Epithelial cell of esophagus (primary cell): ENCODE measurements at places on chromosomes 7 and 10.

- DNase-seq = no peak
Measured at GRCh38 chr10:52652431-52653262, 119.9 kb downstream of the MBL2 start.

GRCh38 chr7:91267171-91267955 is 3.1 kb downstream of the FZD1 start:
- peak; percentile 14 for DNase-seq

DNA sequence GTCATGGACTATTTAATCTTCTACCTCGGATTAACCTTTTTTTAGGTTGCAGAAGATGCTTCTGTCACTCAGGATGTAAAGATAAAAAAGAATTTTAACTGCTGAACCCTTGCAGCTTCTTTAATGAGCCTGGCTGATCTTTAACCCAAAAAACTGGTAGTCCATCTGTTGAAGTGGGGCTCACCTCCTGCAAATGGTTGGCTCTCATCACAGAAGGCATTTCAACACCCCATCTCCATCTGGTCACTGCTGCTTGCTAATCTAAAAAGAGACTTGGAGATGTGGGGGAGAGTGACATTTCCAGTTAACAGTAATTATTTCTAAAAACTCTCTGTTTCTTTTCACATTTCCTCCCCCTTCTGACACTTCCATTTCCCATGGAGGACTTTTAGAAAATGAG is 208.6 kb downstream of the LHFPL3 start:
- no peak for DNase-seq

DNA sequence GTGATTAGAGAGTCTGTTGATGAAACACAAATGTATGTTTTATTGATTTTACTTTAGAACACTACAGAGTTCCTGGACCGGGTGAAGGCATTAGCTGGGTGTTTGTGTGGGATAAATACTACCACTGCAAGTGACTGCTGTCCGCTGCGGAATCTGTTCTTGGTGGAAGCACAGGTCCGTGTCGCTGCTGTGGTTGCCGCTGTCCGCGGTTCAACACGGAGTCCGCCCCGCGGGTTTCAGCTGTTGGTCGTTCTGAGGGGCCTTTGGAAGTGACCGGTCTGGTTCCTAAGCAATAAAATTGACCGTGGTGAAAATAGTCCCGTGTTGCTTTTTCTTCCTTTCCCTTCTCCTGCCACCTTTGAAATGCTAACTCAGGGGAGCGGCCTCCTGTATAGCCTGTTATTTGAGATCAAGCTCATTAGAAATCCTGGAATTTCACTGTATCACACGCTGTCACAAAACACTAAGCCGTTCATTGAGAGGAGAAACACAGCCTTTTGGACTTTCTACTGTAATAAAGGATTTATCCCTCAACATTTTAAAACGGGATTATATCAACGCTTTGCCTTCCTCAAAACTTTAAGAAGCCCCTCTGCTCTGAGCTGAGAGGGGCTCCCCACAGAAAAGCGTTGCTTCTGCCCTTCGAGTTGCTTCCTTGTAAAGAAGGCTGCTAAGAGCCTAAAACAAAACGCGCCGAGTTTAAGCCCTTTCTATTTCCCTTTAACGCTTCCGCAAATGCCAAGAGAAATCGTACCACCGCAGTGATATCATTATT is 2.6 kb downstream of the NKX6-2 start:
- no peak for DNase-seq

DNA sequence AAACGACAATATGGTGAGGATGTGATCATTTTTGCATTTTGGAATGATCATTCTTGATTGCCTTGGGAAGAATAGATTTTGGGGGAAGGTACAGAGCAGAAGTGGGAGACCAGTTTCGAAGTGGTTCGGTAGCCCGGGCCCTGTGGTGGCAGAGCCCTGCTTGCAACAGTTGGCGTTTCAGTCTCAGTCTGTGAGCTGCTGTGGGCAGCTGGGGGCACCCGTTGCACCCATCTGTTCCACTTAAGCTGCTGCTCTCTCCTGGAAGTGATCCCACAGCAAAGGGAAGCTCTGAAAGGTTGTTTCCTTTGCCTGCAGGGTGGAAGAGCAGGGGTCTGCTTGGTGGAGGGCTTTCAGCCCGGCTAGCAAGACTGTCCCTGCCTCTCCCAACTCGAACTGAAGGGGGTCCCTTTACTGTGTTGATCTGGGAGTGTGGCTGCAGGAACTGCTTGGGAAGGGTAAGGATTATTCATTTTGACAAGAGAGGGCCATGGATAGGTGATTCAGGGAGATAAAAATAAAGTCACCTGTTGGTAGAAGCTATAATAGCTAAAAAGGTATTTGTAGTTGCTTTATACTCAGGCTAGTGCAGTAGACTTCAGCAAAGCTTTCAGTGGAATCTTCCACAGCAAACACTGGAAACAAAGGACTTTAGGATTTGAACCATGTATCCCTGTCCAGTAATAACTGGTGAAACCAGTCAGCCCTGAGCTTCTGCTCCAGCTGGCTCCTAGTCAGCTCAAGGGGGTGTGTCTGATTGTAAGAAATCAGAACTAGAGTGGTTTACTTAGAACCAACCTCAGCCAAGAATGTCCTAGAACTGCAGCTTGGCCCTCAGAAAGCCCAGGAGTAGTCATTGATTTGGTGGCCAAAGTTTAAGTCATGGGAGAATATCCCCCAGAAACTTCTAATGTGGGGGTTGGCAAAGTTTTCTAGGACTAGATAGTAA is 53.1 kb upstream of the PDCD4 start:
- DNase-seq = peak; percentile 75

- peak; percentile 25 for DNase-seq
Measured at GRCh38 chr7:2019711-2020511, 212.8 kb downstream of the MAD1L1 start.

GRCh38 chr7:99121496-99122021 is 22.3 kb downstream of the SMURF1 start:
- no peak for DNase-seq

DNA sequence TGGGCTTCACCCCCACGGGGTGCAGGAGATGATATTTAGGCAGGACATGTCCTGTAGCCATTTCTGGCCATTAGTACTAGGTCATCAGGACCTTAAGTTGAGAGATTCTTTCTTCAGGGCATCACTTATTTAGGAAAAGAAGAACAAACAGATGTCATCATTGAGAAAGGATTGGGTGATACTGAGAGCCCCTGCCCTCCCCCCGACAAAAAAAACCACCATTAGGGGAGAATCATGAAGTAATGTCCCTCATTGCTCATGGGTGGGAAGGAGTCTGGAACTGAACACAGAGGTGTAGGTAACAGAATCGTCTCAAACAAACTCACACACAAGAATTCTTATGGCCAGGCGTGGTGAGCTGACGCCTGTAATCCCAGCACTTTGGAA is 6.4 kb upstream of the ORAI2 start:
- no peak for DNase-seq

DNA sequence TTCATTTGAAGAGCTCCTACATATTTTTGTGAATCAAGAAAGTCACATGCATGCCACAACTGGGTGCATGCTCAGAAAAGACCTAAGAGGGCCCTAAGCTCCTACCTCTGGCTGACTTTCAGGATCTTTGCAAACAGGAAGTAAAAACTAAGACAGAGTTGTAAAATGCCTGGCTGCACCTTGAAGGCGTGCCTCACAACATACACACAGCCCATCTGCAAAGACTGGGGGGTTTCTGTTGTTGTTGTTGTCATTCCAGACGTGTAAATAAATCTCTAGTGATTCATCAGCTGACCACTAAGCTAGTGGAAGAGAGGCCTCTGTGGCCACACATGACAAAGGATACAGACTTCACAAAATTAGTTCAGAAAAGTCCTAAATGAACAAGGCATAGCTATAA is 31.8 kb downstream of the SMURF1 start:
- peak; percentile 29 for DNase-seq

- DNase-seq = no peak
Measured at GRCh38 chr10:12667052-12667451, 317.7 kb downstream of the CAMK1D start.

DNA sequence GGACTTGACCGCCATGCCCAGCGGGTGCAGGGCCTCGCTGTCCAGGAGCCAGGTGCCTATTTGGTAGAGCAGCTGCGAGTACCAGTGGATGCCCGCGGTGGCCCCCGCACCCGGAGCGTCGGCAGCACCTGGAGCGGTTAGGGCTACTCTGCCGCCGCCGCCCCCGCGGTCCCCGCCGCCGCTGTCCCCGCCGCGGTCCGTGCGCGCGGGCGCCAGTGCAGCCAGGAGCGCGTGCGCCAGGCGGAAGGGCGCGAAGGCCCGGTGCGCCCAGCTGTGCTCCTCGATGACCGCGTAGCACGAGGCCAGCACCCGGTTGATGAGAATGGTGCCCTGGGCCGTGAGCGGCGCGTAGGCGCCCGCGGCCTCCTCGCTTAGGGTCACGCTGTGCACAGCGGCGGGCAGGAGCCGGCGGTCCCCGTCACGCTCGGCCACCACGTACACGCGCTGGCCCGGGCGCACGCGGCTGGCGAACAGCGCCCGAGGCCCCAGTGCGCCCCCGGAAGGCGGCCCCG is 9.3 kb downstream of the SHH start:
- DNase-seq = no peak

- DNase-seq = no peak
Measured at GRCh38 chr10:11893749-11894278, 70.7 kb downstream of the PROSER2 start.

GRCh38 chr7:151060416-151061212 is 1.2 kb downstream of the SLC4A2 start:
- DNase-seq = peak; percentile 37

DNA sequence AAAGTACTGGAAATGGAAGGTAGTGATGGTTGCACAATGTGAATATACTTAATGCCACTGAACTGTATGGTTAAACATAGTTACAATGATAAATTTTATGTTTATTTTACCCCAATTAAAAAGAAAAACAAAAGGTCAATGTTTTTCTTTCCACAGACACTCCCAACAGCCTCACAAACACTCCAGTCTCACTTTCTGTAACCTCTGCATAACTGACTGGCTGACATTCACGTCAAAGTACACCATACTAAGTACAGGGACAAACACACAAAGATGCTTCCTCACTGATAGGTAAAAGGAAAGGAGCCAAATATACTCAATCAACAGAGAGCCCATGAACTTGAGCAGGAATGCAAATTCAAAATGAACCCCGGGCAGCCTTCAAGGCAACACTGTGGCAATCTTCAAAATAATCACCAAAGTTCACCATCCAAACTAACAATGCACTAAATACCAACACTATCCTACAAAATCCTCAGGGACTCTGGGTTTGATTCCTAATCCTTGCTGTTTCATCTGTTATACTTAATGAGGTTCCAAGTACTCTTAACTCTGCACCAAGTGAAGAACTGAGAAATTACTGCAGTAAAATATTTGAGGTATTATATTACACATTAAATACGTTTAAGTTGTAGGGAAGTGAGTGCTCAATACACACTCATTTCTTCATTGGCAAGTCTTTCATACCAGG is 90.8 kb downstream of the ARMH3 start:
- DNase-seq = no peak

GRCh38 chr7:48595756-48596155 is 328.6 kb upstream of the CDC14C start:
- DNase-seq = no peak

- DNase-seq = no peak
Measured at GRCh38 chr10:28664369-28664740, 13.0 kb upstream of the BAMBI start.

- no peak for DNase-seq
Measured at GRCh38 chr10:55803055-55803454, 558.0 kb downstream of the ZWINT start.

DNA sequence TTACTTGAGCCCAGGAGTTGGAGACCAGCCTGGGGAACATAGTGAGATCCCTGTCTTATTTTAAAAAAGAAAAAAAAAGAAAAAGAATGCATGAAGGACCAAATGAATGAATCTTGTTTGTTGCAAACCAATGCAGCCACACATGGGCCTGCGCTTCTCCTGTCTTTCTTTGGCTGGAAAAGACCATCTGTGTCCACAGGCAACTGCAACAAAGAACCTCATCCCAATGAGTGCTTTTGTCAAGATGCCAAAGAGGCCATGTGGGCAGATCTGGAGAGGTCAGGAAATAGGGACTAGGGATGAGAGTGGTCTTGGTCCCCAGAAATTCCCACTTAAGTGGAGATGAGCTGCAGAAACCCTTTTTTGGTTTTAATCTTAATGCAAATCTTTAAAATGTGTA is 49.8 kb upstream of the DUSP5 start:
- DNase-seq = no peak

- no peak for DNase-seq
Measured at GRCh38 chr10:22621726-22622125, 92.7 kb downstream of the PIP4K2A start.

DNA sequence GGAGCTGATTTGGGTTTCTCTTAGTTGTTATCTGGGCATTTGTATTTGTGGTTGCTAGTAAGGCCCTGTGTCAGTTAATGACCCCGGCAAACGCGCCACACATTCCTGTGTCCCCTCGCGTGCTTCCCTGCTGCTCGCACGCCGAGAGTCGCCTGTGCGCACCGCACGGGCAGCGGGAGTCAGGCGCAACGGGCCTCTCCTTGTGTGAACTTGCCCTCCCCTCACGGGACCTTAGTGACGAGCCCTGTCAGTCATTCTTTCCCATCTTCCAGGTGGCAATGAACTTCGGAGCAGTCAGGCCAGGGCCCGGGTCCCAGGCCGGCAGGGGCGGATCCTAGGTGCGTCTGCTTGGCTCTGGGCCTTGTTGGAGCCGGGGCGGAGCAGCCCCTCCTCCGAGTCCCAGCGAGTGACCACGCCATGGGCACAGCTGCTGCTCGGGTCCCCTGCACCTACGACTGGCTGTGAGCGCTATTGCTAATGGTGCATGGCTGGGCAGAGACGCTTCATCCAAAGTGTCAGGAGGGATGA is 12.4 kb upstream of the PRKAR1B start:
- DNase-seq = no peak

GRCh38 chr10:61627266-61627665 is 35.5 kb upstream of the CABCOCO1 start:
- no peak for DNase-seq

DNA sequence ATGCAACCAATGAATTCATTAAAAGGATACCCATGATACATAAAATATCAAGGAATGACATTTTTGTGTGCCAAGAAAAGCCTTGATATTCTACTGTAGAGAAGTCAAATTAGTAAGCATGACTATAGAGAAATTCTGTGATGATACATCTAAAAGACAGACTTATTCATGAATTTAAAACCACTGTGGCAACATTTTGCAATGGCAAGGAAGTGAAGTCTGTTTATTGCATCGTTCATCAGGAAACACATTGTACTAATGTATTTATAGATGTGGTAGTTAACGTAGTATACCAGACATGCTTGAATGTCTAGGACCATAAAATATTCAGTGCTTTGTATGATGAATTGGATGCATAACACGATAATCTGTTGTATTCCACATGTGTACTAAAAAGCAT is 9.3 kb upstream of the CLEC5A start:
- DNase-seq = peak; percentile 76

GRCh38 chr7:37961251-37961650 is 40.8 kb downstream of the EPDR1 start:
- DNase-seq = no peak

GRCh38 chr10:50968386-50969091 is 83.1 kb upstream of the A1CF start:
- no peak for DNase-seq

GRCh38 chr7:117322741-117323304 is at the start of gene WNT2:
WNT2 (minus strand) TSS chr7:117323058; CDS start chr7:117322989, 69 bp downstream.
- DNase-seq = peak; percentile 8
